ENCODE measurements at places on chromosomes 16 and 17.

DNA sequence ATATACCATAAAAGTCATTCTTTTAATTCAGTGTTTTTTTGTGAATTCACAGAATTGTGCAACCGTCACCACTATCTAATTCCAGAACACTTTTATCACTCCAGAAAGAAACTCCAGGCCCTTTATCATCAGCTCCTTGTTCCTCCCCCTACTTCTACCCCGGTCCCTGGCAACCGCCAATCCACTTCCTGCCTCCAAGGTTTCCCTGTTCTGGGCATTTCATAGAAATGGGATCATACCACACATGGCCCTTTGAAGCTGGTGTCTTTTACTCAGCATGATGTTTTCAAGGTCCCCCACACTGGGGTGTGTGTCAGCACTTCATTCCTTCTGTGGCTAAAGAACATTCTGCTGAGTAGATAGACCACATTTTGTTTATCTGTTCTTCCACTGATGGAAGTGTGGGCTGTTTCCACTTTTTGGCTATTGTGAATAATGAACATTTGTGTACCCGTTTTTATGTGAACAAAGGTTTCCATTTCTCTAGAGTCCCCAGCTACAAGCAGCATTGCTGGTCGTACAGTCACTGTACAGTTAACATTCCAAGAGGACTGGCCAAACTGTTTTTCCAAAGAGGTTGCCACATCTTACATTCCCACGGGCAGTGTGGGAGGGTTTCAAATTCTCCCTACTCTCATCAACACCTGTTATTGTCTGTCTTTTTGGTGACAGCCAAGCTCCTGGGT, 75.8 kb upstream of the ZNF469 start:
- DNase-seq, result peak; percentile 94

DNA sequence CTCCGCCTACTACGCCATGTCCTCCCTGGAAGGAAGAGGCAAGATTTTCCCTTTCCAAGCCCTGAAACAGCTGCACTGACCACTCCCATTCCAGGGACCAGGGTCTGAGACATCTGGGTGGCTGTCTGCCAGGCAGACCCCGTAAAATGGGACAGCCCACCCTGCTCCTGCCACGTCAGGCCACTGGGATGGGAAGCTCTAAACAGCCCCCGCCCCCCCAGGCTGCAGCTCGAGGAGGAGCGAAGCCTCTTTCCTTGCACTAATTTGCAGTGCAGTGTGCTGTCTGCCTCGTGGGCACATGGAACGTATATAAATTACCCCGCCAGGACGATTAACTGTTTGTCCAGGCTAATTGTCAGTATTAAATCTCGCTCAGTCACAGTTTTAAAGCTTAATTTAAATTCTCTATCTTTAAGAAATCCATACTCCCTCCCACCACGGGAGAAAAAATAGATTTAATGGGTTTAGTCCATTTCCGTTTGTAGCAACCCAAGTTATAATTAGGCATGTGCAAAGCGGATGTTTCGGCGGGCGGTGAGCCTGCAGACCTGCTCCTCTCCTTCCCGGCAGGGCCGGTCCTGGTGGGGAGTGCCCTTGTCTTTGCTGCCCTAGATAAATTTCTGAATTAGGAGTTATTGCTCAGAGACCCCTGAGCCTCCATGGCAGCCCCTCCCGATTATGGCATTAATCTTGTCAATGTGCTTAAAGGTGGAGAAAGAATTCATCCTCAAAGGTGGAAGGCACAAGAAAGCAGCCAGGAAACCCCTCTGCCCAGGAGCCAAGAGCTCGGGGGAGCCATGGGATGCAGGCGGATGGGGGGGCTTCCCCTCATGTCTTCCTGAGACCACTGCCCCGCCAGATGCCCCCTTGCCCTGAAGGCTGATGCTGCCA, 268.0 kb upstream of the TNRC6C start:
- DNase-seq, result no peak

DNA sequence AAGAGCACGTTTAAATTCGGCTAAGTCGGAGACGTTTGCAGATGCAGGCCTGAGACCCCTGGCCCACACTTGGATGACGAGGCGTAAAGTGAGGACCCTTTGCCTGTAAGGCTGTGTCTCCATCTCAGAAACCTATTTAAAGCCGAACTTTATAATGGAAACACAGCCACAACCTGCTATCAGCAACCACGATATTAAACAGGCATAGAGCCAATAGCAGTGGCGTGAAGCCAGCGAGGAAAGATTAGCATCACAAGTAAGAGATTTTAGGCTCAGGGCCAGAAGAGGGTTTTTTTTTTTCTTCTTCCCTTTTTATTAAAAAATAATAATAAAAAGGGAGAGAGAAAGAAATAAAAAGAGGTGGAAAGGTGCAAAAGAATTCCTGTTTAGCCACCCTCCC, 111.3 kb upstream of the NOL11 start:
- DNase-seq, result no peak

GRCh38 chr17:56690441-56691291, 97.2 kb downstream of the NOG start:
- no peak for DNase-seq

DNA sequence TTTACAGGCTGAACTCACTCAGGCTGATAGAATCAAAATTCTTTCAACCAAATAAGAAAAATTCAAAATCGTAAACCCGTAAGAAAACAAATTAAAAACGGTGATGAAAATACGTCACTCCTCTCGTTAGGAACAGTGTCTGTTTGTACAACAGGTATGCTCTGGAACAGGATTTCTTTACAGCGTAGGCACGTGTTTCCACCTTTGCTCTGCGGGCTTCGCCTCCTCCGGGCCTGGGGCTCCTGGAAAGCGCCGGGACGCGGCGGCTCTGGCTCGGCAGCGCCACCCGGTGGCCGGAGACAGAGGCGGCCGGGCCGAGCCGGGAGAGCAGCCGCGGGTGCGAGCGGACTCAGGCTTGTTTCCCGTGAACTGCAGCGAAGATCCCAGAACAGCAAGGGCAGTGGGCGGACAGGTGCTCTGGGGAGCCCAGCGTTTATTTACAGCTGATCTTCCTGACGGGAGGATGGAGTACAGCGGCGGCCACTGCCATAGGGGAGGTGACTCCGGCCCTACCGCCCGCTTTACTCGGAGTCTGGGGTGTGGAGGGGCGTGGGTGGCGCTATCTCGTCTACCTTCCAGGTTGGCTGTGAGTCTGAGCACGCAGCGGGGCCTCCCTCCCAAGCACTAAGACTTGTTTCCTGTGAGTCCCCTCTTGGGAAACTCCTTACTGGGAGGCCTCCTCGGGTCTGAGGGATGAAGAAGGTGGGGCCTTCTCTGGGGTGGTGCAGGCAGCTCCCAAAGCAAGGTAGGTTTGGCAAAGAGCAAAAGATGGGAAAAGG, 40.5 kb upstream of the ATP2A3 start:
- no peak for DNase-seq

DNA sequence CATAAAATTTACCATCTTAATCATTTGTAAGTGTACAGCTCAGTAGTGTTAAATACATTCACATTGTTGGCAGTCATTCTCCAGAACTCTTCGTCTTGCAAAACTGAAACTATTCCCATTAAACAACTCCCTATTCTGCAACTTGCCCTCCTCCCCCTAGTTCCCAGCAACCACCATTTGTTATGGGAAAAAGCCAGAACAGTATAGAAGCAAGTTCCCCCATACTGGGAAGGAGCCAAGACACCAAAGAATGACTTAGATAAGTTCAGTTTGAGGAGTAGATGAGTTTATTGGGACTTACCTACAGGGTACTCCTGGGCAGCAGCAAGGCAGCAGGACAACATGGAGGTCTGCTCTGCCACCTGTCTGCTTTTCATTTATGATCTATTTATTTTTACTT, 39.3 kb upstream of the TEKT1 start:
- DNase-seq, result no peak

DNA sequence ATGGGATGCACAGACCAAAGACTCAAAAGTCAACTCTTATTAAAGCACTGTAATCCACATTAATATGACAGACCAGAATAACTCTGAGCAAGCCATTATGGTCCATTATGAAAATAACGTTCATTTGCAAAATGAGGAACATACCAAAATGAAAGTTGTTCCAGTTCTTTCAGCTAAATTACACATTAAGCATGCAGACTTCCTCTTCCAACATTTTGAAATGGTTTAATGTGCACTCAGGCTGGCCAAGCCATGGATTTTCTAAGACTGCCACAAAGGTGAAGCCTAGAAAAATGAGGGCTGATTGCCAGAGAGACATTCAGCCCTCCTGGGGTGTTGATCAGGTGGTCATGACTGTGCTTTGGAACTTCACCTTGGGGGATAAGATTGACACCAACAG, 56.7 kb upstream of the NOG start:
- no peak for DNase-seq
